ENCODE measurements at places on chromosomes 7 and 10. TPM values are rescaled to one million over a fixed set of nuclear protein-coding genes. Genes with fewer than 3 reads are reported as not detected.

GRCh38 chr7:87625101-87625500, 3.1 kb upstream of the RUNDC3B start:
- no peak for DNase-seq
- H3K27ac ChIP-seq: no peak overlapping the region
- no peak overlapping the region for H3K4me3 ChIP-seq
- H3K27me3 ChIP-seq: peaks cover 4% of the 10 kb centered on the region

DNA sequence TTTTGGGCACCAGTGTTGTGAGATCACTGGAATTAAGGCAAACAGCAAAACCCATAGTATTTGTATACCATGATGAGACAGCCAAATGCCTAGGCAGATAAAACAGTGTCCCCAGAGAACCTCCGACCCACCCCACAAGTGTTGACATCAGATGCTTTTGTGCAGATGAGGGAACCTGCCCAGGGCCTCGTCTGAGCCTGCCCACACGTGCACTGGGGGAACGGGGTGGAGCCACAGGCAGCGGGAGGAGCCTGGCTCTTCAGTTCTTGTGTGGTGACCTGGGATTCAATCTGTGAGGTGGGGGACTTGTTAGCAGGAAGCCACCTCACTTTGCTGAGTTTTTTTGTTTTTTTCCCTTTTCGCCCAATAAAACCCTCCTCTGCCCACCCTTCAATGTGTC, 33.4 kb upstream of the OPTN start:
- H3K27ac ChIP-seq: no peak overlapping the region
- no peak overlapping the region for H3K4me3 ChIP-seq
- DNase-seq: no peak
- no peaks in the 10 kb centered on the region for H3K4me1 ChIP-seq
- no peaks in the 10 kb centered on the region for H3K27me3 ChIP-seq

DNA sequence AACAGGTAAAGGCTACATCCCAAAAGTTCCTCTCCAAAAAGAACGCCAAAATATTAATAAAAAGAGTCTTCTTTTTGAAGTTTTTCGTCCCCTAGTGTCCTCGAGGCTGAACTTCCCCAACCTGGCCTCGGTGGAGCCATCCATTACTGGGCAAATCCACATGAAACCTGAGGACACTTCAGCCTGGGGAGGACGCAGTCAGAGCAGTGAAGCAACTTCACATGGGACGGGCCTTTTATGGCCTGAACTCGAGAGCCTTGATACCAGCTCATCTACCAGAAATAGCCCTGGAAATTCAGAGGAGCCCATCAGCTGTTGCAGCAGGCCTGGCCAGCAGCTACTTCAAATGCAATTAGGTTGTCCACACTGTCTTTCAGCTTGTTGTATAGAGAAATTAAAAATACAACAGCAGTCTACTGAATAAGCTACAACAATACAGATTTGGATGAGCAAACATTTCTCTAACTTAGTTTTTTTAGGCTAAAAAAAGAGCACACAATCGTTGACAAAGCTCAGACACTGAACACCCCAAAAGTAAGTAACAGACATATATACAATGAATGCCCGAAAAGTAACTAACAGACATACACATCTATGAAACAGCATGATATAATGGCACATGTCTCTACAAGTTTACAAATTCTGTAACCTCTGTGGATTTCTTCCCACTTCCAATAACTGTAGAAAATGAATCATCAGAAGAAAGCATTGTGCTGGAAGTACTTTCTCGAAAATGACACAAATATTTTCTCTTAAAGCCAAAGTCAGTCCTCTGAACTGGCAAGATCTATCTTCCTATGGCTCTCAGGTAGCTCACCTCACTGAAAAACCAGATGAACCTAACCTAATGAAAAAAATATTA, at the start of gene SVIL:
SVIL (minus strand) TSS at position 208 of the 862 bp plus-strand sequence. CDS start 79,913 bp downstream, outside the sequence.
- peak; percentile 70 for DNase-seq
- peak within 1 kb of the TSS; percentile 47 for H3K27ac ChIP-seq
- no peak within 1 kb of the TSS for H3K4me3 ChIP-seq
- no peaks in the 10 kb centered on the region for H3K27me3 ChIP-seq

DNA sequence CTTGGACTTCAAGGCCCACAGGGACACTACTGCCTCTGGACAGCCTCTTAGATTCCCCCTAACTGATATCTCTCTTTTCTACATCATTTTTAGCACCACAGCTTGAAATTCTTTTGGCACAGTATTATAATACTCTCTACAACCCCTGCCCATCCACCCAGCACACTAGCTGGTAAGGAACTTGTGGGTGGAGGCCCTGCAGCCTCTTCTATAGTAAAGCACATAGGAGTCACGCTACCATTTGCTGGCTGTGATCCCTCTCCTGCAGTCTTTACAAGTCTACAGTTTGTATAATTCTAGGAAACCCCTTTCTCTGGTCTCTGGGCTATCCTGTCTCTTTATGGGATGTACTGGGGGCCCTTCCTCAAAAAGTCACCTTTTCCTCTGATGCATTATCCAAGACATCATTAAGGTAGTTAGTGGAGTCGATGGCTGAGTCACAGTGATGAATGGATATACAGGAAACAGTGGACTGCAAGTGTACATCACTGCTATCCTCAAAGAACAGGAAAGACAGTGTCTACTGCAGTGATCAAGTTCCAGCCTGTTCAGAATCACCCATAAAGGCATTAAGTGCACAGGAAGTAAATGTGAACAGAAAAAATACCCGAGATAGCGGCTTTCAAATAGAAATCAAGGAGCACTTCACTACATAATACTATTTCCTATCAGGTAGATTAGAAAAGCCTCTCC, 54.4 kb downstream of the STK17A start:
- peaks cover 52% of the 10 kb centered on the region for H3K36me3 ChIP-seq
- no peak for DNase-seq
- H3K4me3 ChIP-seq: no peak overlapping the region
- peaks cover 27% of the 10 kb centered on the region for H3K4me1 ChIP-seq

DNA sequence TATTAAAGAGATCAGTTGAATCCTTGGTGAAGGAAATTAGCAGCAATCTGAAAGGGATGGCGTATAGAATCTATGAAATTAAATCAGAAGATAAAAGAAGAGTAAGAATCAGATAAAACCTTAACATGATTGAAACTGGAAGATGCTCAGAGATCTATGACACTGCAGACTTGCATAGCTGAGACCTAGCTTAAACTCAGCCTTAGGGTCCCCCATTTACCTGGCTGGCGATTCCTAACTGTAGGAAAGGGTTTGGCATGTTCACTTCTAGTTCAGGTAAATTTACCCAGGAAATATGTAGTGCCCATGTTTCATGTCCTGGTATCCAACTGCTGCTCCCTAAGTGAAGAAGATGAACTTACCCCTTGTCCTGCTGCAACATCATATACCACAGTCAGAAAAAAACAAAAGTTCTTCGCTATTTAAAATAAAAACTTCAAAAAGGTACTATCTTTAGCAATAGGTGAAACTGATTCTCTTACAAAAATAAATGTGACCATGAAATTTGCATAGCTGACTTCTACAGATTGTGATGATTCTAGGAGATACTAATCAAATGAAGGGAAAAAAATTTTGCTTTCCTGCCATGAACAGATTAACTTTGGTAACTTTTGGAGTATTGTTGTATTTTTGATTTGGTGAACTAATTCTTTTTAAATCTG, 47.8 kb upstream of the TMEM243 start:
- no peak overlapping the region for H3K4me3 ChIP-seq
- no peaks in the 10 kb centered on the region for H3K4me1 ChIP-seq
- H3K36me3 ChIP-seq: no peaks in the 10 kb centered on the region
- peaks cover 4% of the 10 kb centered on the region for H3K27me3 ChIP-seq
- H3K27ac ChIP-seq: no peak overlapping the region

The UBTD1 gene
- total RNA-seq: 37.5 TPM

The NKX1-2 gene
- not detected for total RNA-seq

DNA sequence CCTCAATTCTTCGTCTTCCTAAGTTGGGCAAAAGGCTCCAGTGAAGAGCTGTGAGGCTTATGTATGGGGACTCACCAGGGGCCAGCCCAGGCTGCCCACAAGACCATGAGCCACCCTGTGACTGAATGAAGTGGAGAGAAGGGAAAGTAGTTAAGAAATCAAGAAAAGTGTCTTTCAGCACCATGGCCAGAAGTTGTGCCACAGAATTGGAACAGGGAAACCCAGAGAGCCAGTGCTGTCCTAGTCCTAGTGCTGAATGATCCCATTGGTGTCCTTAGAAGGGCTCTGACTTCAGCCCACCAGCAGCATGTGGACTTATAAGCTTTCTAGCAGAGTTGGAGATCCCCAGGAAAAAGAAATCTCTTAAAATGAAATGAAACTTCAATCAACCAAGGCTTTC, 37.0 kb upstream of the CCSER2 start:
- H3K36me3 ChIP-seq: no peaks in the 10 kb centered on the region
- H3K27me3 ChIP-seq: no peaks in the 10 kb centered on the region
- no peak for DNase-seq
- no peak overlapping the region for H3K27ac ChIP-seq
- no peak overlapping the region for H3K4me3 ChIP-seq
- H3K4me1 ChIP-seq: no peaks in the 10 kb centered on the region

DNA sequence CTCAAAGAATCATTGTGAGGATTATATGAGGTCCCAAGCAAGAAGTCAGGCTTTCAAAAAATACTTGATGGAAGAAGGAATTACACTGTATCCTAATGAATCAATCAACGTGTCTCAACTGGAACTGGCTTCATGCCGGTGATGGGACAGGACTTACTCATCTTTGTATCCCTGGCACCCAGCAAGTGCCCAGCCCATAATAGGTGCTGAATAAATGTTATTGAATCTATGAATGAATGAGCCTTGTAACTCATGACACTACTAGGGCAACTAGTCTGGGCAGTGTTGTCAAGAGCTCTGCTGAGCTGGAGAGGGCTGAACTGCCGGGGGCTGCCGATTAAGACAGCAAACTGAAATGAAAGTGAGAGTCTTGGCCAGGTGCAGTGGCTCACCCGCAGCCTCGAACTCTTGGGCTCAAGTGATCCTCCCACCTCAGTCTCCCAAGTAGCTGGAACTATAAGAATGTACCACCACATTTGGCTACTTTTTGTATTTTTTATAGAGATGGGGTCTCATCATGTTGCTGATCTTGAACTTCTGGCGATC, 87.2 kb upstream of the KIF5B start:
- H3K36me3 ChIP-seq: no peaks in the 10 kb centered on the region
- H3K27me3 ChIP-seq: no peaks in the 10 kb centered on the region
- peaks cover 21% of the 10 kb centered on the region for H3K4me1 ChIP-seq
- no peak for DNase-seq

DNA sequence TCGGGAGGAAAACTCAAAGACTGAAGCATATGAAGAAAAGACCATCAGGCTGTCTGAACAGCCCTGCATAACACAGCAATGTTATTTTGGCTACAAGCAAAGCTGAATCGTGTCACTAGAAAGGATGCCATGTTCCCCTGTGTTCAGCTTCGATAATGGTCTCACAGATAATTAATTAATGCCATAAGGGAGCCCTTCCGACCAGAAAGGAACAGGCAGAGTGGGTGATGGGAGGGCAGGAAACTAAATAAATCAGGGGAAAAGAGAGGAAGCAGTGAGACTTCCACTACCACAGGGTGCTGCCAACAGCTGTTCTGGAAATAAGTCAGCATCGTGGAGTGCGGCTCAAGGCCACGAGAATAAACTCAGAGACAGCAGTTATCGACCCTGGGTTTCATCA, 3.2 kb downstream of the PTPRN2 start:
- H3K27me3 ChIP-seq: peaks cover 56% of the 10 kb centered on the region
- H3K27ac ChIP-seq: no peak overlapping the region
- no peak overlapping the region for H3K4me3 ChIP-seq
- H3K4me1 ChIP-seq: peaks cover 12% of the 10 kb centered on the region

GRCh38 chr10:36451391-36451970, 673.9 kb upstream of the ANKRD30A start:
- no peaks in the 10 kb centered on the region for H3K27me3 ChIP-seq
- DNase-seq: no peak
- H3K27ac ChIP-seq: no peak overlapping the region
- no peaks in the 10 kb centered on the region for H3K36me3 ChIP-seq
- H3K4me1 ChIP-seq: no peaks in the 10 kb centered on the region
- H3K4me3 ChIP-seq: no peak overlapping the region

DNA sequence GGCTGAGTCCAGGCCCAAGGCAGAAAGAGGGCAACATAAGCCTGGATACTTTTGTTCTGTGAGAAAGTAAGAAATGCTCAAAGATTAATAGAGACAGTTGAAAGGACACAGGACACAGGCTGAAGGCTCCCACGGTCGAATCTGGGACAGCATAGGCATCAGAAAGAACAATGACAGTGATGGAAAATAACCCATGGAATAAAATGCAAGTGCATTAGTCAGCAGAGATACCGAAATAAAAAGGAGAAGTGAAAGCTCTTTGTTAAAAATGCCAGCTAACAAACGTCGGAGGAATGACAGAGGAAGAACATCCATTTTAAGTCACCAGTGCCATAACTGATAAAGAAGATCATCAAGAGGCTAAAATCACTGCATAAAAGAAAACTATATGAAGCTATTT, 19.6 kb upstream of the AGAP5 start:
- DNase-seq: no peak
- H3K27me3 ChIP-seq: no peaks in the 10 kb centered on the region
- peaks cover 76% of the 10 kb centered on the region for H3K36me3 ChIP-seq
- H3K4me1 ChIP-seq: no peaks in the 10 kb centered on the region
- H3K27ac ChIP-seq: no peak overlapping the region
- H3K4me3 ChIP-seq: no peak overlapping the region

- no peak overlapping the region for H3K4me3 ChIP-seq
- DNase-seq: no peak
- no peaks in the 10 kb centered on the region for H3K27me3 ChIP-seq
- no peaks in the 10 kb centered on the region for H3K4me1 ChIP-seq
Observed at GRCh38 chr7:73429215-73429614, 4.4 kb upstream of the FZD9 start.

The BLVRA gene
- 104 TPM for total RNA-seq

The GRM3 gene
- not detected for total RNA-seq

- H3K36me3 ChIP-seq: no peaks in the 10 kb centered on the region
- no peak for DNase-seq
- no peak overlapping the region for H3K27ac ChIP-seq
- no peaks in the 10 kb centered on the region for H3K4me1 ChIP-seq
- H3K27me3 ChIP-seq: no peaks in the 10 kb centered on the region
- no peak overlapping the region for H3K4me3 ChIP-seq
Observed at GRCh38 chr10:43892062-43892770, 243.5 kb upstream of the ZNF32 start.

DNA sequence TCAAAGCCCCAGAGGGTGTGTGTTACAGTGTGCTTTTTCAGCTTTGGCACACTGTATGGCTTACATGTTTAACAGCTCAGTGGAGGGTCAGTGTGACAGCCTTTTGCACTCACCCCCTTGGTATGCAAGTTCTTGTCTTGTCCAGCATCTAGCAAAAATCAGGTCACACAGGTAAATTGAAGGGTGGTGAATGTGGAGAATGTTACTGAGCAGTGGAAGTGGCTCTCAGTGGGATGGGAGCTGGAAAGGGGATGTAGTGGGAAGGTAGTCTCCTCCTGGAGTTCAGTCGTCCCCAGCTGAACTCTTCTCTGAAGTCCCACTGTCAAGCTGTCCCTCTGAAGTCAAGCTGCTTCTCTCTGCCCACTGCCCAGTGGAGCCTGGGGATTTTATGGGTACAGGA, 21.0 kb upstream of the C10orf90 start:
- DNase-seq: no peak
- no peak overlapping the region for H3K4me3 ChIP-seq
- no peak overlapping the region for H3K27ac ChIP-seq
- no peaks in the 10 kb centered on the region for H3K36me3 ChIP-seq
- H3K27me3 ChIP-seq: no peaks in the 10 kb centered on the region

- DNase-seq: no peak
- no peaks in the 10 kb centered on the region for H3K36me3 ChIP-seq
- no peaks in the 10 kb centered on the region for H3K27me3 ChIP-seq
Observed at GRCh38 chr10:49068209-49068608, 47.1 kb downstream of the VSTM4 start.

The DUSP5 gene
- total RNA-seq: 24.0 TPM

GRCh38 chr7:140417456-140418155, 13.7 kb downstream of the RAB19 start:
- H3K27ac ChIP-seq: no peak overlapping the region
- no peaks in the 10 kb centered on the region for H3K4me1 ChIP-seq
- no peak overlapping the region for H3K4me3 ChIP-seq
- DNase-seq: no peak
- no peaks in the 10 kb centered on the region for H3K27me3 ChIP-seq
- H3K36me3 ChIP-seq: no peaks in the 10 kb centered on the region
